Common myeloid progenitor, CD34-positive (primary cell): ENCODE measurements at places on chromosomes 5 and 9.

GRCh38 chr5:176863041-176863764, 35.9 kb downstream of the HK3 start:
- DNase-seq = no peak

- no peak for DNase-seq
Observed at GRCh38 chr9:35673132-35674024, at the start of gene CA9. Gene CA9, plus strand, starts transcription at chr9:35673928. Its CDS starts 32 bp downstream, at chr9:35673960.

- no peak for DNase-seq
Observed at GRCh38 chr5:40235471-40236400, 444.0 kb upstream of the PTGER4 start.

DNA sequence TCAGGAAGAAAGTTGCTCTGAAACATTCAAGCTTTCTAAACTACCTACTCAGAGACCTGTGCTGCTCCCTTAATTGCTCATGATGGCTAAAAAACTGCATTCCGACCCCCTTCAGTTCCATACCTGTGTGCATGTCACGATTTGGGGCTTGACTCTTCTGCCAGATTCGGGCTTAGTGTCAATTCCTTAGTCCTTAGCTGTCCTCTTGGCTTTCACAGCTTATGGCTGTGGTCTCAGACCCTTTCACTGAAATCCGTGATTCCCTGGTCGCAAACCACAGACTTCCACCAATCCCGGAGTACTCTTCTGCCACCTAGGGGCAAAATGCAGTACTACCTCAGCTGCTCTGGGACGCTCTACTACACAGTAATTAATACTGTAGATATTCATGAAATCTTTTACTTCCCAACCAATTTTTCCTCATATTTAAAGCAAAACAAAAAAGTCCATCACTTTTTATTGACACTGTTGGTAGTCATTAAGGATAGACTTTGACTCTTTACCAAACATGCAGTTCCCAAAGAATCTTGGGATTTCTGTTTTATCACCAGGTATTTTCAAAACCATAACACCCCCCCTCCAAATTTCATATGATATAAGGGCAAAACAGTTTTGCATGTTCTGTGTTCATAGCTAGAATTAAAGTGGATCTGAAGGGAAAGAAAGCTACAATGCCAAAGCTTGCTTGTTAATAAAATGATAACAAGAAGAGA, 617.4 kb downstream of the SLCO4C1 start:
- peak; percentile 24 for DNase-seq

DNA sequence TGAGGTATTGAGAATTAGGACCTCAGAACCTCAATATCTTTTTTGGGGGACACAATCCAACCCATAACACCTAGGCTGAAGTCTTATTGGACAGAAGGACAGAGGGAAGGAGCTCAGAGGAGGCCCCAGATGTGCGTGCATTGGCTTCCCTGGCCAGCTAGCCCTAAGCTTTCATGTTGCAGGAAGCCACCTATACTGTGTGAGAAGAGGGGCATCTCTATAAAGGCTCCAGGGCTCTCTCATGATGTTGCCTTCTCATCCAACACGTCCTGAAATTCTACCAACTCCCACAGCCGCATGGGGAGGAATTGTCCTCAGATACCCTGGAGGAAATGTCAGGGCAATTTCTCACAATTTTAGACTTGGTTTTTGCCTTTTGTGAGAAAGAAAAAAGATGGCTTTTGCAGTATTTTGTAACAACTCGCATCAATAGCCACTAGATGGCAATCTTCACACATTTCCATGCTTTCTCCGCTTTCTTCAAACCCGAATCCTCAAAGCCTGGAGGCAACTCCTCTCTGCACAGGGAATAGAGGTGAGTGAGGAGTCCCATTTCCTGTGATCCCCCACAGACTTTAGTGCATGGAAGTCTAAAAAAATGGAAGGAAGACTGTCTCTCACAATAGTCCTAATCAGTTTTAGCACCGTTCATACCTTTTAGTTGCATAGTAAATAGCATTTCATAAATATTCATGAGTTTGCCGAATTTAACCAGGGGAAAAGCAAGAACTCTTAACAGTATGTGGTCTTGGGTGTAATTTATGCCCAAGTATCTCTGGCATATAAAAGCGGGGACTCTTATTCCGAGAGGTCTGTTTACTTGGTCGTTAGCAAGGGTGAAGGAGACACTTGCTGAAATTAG, 7.4 kb upstream of the PPP3R2 start:
- peak; percentile 59 for DNase-seq

DNA sequence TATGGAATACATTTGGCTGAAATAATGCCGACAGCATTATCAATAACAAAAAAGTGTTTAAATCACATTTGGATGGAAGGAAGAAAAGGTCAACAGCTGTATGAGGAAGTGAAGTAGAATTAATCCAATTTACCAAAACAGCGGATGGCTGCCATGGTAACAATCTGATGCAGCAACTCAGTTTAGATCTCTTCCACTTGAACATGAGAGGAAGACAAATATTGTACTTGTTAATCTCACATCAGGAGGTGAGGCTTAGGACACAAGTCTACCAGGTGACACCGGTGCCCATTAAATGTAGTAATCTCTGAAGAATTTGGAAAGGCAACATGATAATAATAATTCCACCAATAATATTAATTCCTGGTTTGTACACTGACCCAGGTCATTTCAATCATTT, 2.4 kb downstream of the RASEF start:
- peak; percentile 4 for DNase-seq

DNA sequence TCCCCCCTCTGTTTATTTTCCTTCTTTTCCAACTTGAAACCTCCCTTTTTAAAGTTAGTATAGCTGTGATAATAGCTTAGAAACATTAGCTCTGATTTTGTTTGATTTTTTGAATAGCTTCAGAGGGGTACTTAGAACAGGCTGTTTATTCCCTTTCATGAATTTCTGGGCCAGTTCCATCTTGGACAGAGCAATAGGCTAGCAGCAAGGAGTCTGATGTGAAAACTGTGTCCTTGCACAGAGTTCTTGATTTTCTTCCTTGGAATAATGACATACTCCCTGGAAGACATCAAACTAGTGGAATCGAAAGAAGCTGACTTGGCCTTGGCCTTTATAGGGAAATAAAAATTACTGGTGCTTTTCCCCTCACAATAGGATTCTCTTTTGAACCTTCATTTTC, 32.9 kb downstream of the NTRK2 start:
- no peak for DNase-seq

DNA sequence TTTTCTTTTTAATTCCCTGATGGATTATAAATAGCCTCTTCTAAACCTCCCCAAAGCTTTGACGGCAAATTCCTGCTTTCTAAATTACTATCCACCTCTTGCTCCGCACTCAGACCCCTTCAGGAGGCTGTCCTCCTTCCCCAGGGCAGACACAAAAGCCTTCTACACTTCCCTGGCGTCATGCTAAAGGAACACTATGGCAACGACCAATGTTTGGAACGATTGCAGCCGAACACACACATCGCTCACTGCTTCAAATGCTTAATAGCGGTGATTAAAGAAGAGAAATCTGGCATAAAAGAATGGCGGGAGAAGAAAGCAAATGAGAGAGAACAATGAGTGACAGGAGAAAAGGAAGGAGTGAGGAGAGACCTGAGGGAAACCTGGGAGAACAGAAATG, 297.3 kb downstream of the MLLT3 start:
- no peak for DNase-seq

- no peak for DNase-seq
Observed at GRCh38 chr5:141507387-141508091, 18.7 kb downstream of the PCDHGC5 start.

- DNase-seq = peak; percentile 89
Observed at GRCh38 chr5:36739751-36740221, 133.4 kb downstream of the SLC1A3 start.

DNA sequence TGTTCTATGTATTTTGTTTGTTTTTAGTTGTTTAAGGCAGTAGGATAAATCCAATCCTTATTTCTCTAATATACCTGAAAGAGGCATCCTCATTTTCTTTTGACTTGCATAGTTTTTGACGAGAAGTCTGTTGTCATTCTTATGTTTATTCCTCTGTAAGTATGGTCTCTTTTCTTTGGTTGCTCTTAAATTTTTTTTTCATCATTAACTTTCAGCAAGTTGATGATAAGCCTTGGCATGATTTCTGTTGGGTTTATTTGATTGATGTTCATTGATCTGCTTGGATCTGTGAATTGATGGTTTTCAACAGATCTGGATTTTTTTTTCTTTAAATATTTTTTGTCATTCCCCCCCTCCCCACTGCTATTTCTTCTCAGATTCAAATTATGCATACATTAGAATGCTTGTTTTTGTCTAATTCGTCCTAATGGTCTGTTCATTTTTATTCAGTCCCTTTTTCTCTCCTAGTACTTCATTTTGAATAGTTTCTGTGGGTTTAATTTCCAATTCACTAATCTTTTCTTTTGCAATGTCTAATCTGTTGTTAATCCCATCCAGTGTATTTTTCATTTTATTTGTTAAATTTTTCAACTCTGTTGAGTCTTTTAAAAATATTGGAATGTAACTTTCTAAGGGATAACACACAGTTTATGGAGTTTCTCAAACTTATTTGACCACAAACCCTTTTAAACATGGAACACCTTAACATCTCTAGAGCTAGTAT, 495.9 kb downstream of the CSNK1G3 start:
- peak; percentile 70 for DNase-seq

DNA sequence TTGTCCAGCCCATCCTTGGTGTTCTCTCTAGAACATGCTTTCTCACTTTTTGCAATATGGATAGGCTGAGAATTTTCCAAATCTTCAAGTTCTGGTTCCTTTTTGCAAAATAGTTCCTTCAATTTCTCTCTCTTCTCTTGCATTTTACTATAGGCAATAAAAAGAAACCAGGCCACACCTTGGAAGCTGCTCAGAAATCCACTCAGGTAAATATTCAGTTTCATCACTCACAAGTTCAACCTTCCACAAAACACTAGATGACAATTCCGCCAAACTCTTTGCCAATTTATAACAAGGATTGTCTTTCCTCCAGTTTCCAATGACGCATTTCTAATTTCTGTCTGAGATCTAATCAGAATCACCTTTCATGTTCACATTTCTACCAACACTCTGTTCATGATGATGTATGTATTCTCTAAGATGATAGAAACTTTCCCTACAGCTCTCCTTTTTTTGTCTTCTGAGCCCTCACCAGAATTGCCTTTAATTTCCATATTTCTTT, 204.2 kb upstream of the PIK3R1 start:
- DNase-seq = no peak

DNA sequence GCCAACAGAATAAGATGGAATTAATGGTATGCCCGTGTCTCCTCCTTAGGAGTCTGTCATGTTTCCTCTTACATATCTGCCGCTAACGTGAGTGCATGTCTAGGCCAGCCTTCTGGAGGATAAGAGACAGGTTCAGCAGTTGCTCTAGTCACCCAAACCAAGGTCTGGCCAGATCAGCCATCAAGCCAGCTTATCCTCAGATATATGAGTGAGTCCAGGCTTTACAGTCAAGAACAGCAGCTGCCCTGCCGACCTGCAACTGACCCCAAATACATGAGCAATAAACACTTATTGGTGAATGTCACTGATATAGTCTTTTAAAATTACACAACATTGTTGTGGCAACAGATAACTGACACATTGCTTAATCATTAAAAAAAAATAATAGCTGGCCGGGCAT, 123.5 kb downstream of the TSSK1B start:
- no peak for DNase-seq

- no peak for DNase-seq
Observed at GRCh38 chr5:137206030-137206715, 293.0 kb downstream of the SPOCK1 start.

GRCh38 chr5:113224605-113225065, 210.2 kb downstream of the TSSK1B start:
- DNase-seq = no peak

GRCh38 chr9:76818271-76818670, 54.0 kb downstream of the PCA3 start:
- DNase-seq = no peak

DNA sequence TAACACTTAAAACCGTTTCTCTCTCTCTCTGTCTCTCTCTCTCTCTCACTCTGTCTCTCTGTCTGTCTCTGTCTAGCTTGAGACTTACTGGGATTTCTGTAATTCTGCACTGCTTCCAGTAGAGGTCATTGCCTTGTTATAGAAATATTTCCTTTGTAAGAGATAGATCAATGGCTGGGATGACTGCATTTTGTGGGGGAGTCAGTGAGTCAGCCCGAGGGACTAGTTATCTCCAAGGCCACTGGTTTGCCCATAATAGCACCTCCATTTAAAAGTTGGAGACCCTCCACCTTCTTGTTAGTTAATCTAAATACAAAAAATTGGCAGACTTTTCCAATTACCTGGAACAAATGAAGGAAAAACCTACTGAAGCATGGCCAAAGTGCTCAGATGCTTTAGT, 547.2 kb downstream of the LRRC70 start:
- DNase-seq = peak; percentile 5

- DNase-seq = no peak
Observed at GRCh38 chr5:133698646-133699526, 86.5 kb upstream of the FSTL4 start.

DNA sequence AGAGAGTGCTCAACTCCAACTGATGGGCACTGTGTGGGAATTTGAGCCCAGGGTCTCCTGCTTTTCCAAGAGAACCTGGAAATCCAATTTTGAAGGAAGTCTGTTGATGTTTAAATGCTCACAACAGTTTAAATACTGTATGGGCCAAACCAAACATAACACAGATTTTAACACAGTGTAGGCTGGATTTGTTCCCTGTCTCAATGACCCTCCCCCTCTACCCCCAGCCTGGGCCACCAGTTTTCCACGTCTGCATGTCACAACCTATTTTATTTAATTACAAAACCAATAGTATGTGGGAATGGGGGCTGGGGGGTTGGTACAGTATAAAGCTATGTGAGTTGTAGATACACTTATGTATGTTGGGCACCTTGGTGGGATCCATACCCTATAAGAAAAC, 11.7 kb downstream of the PALM2AKAP2 start:
- DNase-seq = no peak

DNA sequence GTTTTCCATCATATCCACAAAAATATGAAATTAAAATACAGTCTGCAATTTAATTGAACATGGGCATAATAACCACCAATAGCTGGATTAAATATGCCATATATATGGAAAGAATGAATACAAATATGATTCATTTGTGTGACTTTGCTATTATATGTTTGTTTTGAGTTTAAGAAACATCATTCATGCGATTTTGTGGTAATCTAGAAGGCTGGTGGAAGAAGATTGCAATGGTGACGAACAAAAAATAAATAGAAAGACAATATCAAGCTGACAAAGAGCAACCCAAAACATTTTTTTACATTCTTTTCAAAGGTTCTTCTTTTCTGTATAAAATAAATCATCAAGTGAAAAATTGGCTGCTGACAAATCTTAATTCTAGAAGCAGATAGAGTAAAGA, 610.0 kb downstream of the MAT2B start:
- no peak for DNase-seq

DNA sequence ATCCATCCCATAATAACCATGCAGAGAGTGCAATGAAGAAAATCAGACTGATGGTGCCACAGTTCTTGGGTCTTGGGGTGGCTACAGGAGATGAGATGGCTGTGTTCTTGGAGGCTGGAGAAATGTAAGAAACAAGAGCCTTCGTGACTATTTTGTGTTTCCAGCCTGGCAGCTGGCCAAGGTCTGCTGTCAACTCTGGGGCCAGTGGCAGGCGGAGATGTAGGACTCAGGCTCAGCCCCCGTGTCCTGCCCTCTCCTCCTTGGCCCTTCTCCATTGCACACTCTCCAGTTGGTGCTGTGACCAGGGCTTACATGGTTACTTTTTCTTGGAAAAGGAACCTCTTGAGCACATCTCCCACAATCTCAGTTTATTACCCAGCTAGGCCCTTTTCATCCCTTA, 235.4 kb downstream of the DMRT2 start:
- no peak for DNase-seq
